SK-N-SH treated with all-trans-retinoic acid at 6 μM for 48 hours (cell line): ENCODE measurements at places on chromosomes 6 and 20.

DNA sequence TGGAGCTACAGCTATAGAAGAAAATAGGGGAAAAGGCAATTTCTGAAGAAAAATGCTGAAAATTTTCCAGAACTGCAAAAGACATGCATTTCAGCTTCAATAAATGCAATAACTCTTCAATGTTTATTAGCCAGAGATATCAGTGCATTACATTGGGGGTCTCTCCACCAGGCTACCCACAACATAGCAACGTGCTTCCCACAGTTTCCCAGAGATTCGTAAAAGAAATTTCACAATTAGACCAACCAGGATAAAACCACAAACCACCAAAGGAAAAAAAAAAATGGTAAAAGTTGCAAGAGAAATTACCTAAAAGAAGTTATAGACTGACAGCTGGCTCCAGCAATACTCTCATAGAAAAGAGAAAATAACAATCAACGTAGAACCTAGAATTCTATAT lies 16.0 kb downstream of the LY86 start:
- no peak for ATAC-seq

DNA sequence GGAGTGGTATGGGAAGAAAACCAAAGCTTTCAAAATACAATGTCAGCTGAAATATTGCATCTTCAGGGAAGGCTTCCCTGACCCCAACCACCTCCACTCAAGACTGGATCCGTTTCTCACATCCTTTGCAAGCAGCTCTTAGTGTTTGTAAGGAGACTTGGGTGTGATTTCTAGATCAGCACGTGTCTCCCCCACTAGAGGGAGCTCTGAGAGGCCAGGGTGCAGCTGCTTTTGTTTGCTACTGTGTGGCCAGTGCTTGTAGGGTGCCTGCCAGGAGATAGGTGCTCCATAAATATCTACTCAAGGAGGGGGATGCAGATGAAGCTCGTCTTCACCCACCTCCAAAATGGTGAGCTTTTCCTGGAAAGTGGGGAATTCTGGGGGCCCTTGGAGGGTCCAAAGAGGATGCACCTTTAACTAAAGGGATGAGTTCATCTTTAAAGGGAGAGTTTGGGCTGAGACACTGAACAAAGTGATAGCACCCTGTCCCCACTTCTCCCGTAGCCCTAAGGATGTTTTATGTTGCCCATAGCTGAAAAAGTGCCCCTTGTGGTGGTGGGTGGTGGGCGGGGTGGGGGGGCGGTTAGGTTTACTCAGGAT lies 52.6 kb upstream of the MAFB start:
- ATAC-seq = peak; percentile 59; the same call in 2 of the 3 replicates

GRCh38 chr6:95866732-95867131 lies 149.0 kb upstream of the FUT9 start:
- ATAC-seq = 0 out of 3 replicates have a peak, but pooled peaks have one; percentile 27

- no peak for ATAC-seq
Measured at GRCh38 chr6:35587167-35587566, 74.5 kb upstream of the TULP1 start.

DNA sequence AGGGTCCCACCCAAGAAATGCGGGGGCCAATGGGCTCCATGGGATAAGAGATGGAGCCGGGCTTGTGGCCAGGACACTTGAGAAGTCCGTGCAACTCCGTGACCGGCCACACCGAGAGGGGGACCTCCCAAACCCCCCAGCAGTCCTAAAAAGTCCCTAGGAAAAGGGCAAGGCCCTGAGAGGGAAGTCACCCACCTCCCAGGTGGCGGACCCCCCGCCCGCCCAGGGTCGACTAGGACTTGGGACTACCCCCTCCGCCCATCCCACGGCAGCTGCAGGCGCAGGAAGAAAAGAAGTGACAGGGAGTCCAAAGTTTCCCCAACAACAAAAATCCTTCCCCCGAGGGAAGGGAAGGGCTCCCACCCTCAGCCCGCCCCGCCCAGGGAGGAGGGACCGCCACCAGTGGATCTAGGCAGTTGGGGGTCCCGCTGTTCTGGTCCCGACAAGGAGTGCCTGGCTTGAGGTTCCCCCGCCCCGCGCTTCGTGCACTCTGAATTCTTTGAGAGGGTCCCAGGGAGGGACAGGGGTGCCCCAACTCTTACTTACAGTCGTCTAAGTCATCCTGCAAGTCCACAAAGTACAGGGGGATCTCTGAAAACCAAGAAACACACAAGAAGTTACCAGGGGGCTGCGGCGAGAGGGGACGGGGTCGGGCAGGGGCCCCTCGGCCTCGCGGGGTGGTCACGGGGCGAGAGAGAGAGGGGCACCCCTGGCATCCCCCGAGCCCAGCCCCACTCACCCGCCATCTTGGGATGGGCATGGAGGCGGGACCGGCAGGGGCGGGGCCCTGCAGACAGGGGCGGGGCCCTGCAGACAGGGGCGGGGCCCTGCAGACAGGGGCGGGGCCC lies 611 bp upstream of the RAB22A start:
- peak; percentile 87 for ATAC-seq

DNA sequence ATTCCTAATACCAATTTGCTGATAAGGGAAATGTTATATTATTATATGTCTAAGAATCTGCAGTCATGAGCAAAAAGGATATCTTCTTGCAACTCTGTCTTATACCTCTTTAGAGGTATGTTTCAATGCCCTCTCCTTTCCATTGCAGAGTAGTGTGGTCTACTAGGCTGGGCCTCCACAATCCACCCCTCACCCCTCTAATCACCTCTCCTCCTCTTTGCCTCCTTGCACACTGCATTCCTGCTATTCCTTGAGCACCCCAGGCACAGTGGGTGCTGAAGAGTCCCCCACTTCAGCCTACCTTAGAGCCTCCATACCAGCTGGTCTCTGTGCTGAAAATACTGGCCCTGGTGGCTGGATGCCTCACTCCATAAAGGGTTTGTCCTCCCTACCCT lies 26.9 kb downstream of the ARMC2 start:
- ATAC-seq = no peak

- no peak for ATAC-seq
Measured at GRCh38 chr6:34457742-34458735, 7.8 kb upstream of the PACSIN1 start.

GRCh38 chr6:129767776-129768485 lies 58.0 kb upstream of the ARHGAP18 start:
- peak; percentile 6; the same call in 2 of the 3 replicates for ATAC-seq

DNA sequence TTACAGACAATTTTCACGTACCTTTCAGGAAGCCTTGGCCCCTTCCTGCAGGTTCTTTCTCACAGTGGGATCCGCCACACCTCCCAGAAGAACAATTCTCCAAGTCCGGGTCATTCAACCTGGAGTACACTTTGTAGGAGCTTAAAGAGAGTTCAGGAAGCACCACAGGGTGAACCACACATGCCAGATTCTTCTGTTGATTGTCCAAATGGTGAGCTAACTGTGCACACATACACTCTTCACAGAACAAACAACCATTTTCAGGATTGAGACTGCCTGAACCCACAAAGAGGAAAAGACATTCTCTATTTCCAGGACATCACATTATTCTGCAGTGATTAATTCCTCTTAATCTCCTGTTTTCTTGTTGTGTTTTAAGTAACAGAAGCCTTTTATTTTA lies 51.0 kb downstream of the SCGN start:
- no peak for ATAC-seq

- ATAC-seq = no peak
Measured at GRCh38 chr6:118589649-118590365, 41.7 kb downstream of the PLN start.

- ATAC-seq = no peak
Measured at GRCh38 chr6:149891259-149891658, 6.7 kb downstream of the RAET1E start.
